ENCODE measurements at places on chromosomes 7 and 10.
A peak's percentile ranks its signal among the peaks of the same experiment; 100 is the strongest.

- DNase-seq = peak; percentile 65
These were observed 15.5 kb downstream of the STX1A start for GRCh38 chr7:73703757-73704639.

DNA sequence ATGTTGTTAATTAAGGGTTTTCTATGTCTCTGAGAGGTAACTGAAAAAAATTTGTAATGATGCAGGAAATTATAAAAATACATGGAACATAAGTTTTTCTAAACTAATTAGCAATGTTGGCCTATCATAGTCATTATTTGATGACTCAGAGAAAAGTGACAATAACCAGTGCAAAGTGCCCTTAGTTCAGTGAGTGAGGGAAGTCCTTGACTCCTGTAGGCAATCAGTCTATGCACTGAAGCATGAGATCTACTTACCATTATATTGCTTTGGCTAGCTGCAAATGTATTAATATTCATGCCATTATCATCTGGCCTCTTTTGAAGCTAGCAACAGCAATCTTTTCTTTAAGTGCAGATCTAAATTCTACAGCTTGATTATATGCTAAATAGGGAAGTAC, 40.6 kb downstream of the CCDC172 start:
- no peak for DNase-seq

- no peak for DNase-seq
These were observed 27.1 kb downstream of the ACSM6 start for GRCh38 chr10:95221124-95221523.

GRCh38 chr7:120475994-120476393, 203.0 kb downstream of the KCND2 start:
- no peak for DNase-seq

DNA sequence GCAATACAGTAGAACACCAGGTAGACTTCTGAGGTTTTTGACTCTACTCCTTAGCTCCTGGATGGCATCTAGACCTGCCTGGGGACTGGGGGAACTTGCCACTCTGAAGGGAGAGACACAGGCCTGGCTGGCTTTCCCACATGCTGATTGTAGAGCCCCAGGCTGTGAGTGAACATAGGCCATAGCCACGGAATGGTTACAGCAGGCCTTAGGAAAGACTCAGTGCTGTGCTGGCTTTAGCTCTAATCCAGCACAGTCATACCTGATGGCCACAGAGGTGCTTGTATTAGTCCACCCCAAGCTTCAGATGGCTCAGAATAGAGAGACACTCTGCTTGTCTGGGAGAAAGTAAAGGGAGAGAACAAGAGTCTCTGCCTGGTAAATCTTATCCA, 35.0 kb upstream of the ARHGAP12 start:
- no peak for DNase-seq

GRCh38 chr7:102072636-102073209, 213.9 kb upstream of the SH2B2 start:
- no peak for DNase-seq

GRCh38 chr7:78018641-78019446, 220.3 kb downstream of the PHTF2 start:
- DNase-seq = no peak

DNA sequence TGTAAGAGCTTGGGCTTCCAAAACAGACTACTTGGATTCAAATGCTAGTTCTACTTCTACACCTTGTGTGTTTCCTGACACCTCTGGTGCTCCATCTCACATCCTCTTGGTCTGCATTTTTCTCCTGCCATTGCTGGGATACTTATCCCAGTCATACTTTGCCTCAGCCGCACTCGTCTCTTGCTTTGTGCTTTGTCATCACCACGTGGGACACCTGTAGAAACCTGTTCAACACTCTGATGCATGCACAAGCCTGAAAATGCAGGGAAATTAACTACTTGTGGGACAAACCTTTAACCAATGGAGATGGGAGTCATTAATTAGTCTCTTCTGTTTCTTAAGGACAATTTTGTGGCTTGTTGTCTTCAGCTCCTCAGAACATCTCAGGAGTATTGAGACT, 94.2 kb upstream of the PHYHIPL start:
- no peak for DNase-seq

DNA sequence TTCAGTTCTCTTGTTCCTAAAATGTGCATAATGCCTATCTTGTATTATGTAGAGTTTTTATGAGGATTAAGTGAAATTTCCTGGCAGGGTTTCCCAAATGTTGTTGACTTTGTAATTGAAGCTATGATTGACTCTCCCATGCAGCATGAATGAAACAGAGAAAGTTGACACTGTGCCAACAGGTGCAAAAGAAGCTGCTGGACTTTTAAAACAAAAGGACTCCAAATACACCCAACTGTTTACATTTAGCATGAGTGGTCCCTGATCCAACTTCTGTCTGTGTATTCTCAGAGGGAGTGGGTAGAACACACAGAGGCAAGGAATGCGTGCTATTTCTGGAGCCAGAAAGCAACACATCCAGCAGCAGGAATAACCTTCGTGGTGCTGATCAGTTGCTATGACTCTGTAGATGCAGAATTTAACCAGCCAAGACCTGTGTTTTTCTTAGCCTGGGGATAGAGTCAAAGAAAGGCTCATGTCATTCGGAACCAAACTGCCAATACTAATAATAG, 14.4 kb upstream of the RBM20 start:
- DNase-seq = no peak

- DNase-seq = no peak
These were observed 16.0 kb upstream of the SLC29A3 start for GRCh38 chr10:71302874-71303568.

- no peak for DNase-seq
These were observed 219.8 kb upstream of the SMIM30 start for GRCh38 chr7:113338071-113338696.

DNA sequence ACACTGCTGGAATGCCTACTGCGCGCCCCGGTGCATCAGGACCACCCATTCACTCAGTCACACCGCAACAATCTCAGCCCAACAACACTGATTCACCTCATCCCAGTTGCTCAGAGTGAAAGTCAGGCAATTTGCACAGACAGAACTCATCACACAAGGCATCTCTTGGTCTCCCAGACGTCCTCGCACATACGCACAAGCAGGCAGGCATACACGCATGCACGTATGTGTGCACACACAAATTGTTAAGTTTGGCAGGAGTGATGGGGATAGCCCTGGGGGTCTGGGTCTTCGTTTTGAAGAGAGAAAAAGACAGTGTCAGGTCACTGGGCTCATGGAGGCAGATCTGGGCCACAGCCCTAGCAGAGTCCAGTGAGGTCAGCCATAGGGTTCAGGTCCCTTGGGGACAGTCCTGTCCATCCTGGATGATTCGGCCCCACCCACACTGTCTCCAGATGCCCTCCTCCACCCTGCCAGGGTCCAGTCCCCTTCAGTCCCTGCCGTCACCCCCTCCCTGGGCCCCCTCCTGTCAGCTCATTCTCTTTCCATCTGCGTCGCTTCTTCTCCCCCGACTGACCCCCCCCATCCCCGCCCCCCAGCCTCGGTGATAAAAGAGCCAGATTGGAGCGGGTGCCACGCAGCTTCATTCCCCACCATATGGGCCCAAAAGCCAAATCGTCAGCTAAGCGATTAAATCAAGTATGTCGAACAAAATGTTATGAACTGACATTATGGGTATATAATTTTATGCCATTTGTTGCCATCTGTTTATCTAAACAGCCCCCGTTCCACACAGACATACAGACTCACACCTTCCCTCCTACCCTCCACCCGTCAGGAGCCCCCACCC, 48.5 kb upstream of the SLF2 start:
- DNase-seq = no peak

- DNase-seq = no peak
These were observed 58.2 kb downstream of the TMEM270 start for GRCh38 chr7:73918926-73919693.

DNA sequence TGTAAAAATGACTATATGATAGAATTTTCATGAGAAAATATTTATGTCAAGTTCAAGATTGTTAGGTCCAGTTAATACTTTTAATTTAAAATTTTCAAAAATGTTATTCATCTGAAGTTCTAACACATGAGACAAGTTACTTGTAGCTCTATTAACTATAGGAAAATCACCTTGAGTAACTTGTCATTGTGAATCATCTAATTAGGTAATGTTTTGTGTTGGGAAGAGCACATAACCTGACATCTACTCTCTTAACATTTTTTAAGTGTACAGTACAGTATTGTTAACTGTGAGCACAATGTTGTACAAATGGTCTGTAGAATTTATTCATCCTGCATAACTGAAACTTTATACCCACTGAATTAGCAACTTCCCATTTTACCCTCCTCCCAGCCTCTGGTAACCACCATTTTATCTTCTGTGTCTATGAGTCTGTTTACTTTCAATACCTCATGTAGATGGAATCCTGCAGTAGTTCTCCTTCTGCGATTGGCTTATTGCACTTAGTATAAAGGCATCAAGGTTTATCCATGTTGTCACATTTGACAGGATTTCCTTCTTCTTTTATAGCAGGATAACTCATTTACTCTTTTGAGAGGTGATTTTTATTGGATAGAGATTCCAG, 54.6 kb downstream of the ARL4A start:
- DNase-seq = no peak

- no peak for DNase-seq
These were observed 66.6 kb downstream of the CUBN start for GRCh38 chr10:17062955-17063484.

DNA sequence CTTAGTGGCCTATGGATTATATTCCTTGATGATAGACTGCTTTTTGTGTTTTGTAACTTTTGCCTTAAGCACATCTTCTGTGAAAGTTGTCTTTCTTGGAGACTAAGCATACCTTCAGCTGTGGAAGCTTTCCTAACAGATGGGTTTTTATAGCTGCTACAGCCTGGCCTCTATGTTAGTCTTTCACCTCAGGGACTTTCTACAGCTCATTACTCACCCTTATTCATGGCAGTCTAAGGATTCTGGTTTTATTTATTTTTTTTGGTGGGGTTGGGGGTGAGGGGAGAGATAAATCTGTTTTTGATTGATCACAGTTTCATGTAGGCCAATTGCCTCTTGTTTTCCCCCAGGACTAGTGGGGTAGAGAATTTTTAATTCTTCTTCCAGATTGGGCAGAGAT, 219.9 kb downstream of the DKK1 start:
- DNase-seq = no peak

DNA sequence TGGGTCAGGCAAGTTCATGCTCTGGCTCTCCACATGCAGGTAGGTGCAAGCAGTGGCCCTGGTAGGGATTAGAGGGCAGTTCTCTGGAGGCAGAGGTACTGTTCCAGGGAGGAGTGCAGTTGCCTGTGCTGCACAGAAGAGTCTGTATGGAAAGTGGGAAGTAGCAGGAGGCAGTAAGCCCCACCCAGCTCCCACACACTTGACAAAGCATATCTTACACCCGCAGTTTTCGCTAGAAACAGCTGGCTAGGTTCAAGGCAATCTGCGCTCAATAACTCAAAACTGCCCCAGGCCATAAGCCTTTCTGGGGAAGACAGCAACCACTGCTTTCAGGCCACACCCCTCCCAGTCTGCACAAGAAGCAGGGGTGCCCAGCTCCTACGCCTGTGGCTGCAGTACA, 33.1 kb upstream of the ARMC3 start:
- no peak for DNase-seq

- no peak for DNase-seq
These were observed 1.3 kb downstream of the CYTH3 start for GRCh38 chr7:6271060-6271658.

DNA sequence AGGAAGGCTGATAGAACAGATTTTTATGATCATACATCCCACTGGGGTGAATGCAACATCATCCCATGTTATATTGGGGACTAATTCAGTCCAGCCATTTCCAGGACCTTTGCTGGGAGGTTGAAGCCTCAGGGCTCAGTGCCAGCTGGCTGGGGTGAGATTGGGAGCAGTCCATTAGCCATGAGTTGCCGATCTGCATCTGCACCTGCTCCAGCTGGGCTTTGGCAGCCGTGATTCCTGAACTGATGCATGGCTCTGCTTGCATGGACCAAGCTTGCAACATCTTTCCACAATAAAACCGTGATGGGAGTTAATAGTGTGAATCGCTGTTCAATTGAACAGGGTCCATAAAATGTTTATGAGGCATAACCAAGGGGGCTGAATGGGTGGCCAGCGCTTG, 346.9 kb downstream of the TYW1 start:
- DNase-seq = no peak

GRCh38 chr10:44956226-44956625, 3.4 kb upstream of the RASSF4 start:
- no peak for DNase-seq

DNA sequence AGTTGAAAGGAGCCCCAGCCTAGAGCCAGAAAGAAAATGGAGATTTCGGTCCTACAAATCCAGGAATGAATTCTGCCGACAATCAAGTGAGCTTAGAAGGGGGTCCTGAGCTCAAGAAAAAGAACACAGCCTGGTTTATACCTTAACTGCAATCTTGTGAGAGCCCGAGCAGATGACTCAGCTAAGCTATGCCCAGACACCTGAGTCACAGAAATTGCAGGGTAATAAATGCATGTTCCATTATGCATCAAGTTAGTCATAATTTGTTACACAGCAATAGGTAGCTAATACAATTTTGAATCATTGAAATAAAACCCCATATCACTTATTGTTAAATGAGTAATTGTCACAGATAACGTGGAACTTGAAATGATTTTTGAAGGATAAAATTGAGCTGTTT, 111.8 kb upstream of the FOXP2 start:
- DNase-seq = no peak

DNA sequence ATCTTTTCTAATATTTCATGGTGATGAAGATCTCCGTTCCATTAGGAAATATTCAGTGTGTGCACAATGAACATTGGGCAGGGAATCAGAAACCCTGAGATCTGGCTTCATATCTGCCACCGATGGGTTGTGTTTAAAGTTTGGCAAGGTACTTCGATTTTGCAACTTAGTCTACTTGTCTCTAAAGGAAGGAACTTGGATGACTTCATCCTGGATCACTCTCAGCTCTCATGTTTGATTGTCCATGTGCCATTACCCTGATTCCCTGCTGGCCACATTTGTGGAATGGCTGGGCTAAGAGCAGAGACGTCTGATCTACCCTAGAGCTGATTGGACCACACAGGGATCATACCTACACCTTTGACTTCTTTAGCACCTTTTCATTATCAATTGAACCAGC, 177.0 kb upstream of the KMT2E start:
- DNase-seq = no peak

DNA sequence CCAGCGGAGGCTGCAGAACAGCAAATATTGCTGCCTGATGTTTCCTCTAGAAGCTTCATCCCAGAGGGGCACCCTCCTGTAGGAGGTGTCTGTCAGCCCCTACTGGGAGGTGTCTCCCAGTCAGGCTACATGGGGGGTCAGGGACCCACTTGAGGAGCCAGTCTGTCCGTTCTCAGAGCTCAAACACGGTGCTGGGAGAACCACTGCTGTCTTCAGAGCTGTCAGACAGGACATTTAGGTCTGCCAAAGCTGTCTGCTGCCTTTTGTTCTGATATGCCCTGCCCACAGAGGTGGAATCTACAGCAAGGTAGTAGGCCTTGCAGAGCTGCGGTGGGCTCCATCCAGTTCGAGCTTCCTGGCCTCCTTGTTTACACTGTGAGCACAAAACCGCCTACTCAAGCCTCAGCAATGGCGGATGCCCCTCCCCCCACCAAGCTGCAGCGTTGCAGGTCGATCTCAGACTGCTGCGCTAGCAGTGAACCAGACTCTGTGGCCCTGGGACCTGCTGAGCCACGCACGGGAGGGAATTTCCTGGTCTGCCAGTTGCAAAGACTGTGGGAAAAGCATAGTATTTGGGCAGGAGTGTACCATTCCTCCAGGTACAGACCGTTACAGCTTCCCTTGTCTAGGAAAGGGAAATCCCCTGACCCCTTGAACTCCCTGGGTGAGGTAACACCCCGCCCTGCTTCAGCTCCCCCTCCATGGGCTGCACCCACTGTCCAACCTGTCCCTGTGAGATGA, 17.7 kb upstream of the MINDY3 start:
- no peak for DNase-seq

Data from activated naive CD4-positive, alpha-beta T cell (primary cell).